ENCODE measurements at places on chromosomes 11 and 22. TPM values are rescaled to one million over a fixed set of nuclear protein-coding genes. Genes with fewer than 3 reads are reported as not detected.

The KIAA0930 gene
- 25.9 TPM for total RNA-seq

The VWCE gene
- total RNA-seq, result 1.2 TPM

The MRGPRF gene
- total RNA-seq, result 12.8 TPM

The OR5P2 gene
- 17.3 TPM for total RNA-seq

DNA sequence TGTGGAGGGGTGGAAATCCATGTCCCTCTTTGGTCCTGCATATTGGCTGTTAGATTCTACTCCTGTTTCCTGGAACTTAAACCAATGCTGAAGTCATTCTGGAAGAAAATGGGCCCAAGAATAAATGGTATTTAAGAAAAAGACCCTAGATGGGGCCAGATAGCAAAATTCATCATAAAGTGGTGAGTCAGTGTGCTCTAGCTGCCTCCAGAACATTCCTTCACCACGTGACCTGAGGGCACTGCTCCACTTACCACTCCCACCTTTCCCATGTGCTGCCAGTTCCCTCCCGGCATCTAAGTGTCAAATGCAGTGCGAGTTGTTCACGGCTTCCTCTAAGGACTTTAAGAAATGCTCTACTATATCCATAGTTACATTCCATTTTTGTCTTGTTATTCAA, 30.9 kb upstream of the NAP1L4 start:
- H3K4me3 ChIP-seq, result no peak overlapping the region
- H3K36me3 ChIP-seq, result peaks cover 8% of the 10 kb centered on the region

DNA sequence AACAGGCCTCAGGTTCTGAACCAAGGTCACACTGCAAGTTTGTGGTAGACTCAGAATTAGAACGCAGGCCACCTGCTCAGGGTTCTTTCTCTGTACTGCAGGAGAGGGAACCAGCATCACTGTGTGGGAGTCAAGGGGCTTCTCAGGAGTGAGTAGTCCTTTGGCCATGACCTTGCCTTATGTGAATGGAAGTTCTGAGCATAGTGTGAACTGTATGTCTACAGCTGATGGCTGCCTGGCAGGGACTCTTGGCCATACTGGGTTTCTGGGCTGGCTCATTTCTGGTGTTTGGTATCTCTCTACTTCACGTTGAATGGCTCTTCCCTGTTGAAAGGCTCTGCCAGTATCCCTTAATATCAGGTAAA, 40.1 kb upstream of the TUB start:
- peaks cover 2% of the 10 kb centered on the region for H3K27me3 ChIP-seq
- no peak for DNase-seq
- H3K36me3 ChIP-seq, result no peaks in the 10 kb centered on the region
- no peak overlapping the region for H3K27ac ChIP-seq
- H3K4me3 ChIP-seq, result no peak overlapping the region

GRCh38 chr11:46850829-46851380, 4.8 kb upstream of the CKAP5 start:
- peaks cover 3% of the 10 kb centered on the region for H3K36me3 ChIP-seq
- no peak overlapping the region for H3K4me3 ChIP-seq
- H3K27ac ChIP-seq, result no peak overlapping the region
- no peaks in the 10 kb centered on the region for H3K4me1 ChIP-seq

GRCh38 chr11:72534371-72535193, 100.3 kb upstream of the CLPB start:
- no peak for DNase-seq
- H3K27me3 ChIP-seq, result peaks cover 2% of the 10 kb centered on the region
- H3K4me3 ChIP-seq, result no peak overlapping the region
- H3K4me1 ChIP-seq, result peaks cover 5% of the 10 kb centered on the region
- no peak overlapping the region for H3K27ac ChIP-seq

GRCh38 chr11:67418476-67419281, 3.2 kb downstream of the CARNS1 start:
- H3K27ac ChIP-seq, result peak overlapping the region; percentile 67
- no peak for DNase-seq
- no peak overlapping the region for H3K4me3 ChIP-seq

DNA sequence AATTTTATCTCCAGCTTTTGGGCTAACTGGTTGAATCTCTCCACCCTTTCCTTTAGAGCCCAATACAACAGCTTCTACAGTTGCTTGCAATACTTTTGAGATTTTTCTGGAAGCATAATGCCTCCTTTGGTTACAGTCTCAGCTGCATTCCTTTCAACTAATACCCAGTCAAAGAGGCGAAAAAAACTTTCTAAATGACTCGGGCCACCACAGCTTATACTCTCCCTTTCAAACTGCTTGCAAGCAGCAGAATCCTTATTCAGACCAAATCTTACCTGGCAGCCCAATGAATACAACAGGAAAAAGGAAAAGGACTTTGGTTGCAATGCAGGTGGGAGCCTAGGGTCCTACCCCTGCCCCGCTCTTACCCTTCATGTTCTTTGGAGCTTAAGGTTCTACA, 15.8 kb downstream of the JAML start:
- H3K27ac ChIP-seq, result no peak overlapping the region
- H3K27me3 ChIP-seq, result peaks cover 2% of the 10 kb centered on the region
- DNase-seq, result no peak
- H3K4me1 ChIP-seq, result no peaks in the 10 kb centered on the region
- no peaks in the 10 kb centered on the region for H3K36me3 ChIP-seq

GRCh38 chr22:38114484-38115398, 4.3 kb upstream of the BAIAP2L2 start:
- H3K27me3 ChIP-seq, result no peaks in the 10 kb centered on the region
- peak; percentile 87 for DNase-seq
- no peak overlapping the region for H3K4me3 ChIP-seq
- peaks cover 8% of the 10 kb centered on the region for H3K36me3 ChIP-seq

- H3K36me3 ChIP-seq, result no peaks in the 10 kb centered on the region
- peaks cover 10% of the 10 kb centered on the region for H3K4me1 ChIP-seq
- H3K4me3 ChIP-seq, result no peak overlapping the region
- no peak overlapping the region for H3K27ac ChIP-seq
Observed at GRCh38 chr11:44742508-44743246, 15.9 kb downstream of the TSPAN18 start.

DNA sequence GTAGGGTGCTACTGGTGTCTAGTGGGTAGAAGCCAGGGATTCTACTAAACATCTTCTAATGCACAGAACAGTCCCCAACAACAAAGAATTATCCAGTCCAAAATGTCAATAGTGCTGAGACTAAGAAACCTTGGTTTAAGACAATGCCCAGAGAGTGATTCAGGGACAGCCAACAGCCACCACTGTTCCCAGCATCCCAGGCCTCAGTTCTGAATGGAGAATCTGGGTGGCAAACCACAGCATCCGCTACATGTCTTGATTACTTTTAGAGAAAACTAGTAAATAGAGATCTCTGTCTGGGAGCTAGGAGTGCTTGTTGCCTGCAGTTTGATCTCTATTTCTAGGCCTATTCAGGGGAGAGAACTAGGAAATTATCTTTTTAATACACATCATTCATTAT, 20.9 kb upstream of the SIK2 start:
- no peak overlapping the region for H3K4me3 ChIP-seq
- no peaks in the 10 kb centered on the region for H3K27me3 ChIP-seq
- H3K36me3 ChIP-seq, result no peaks in the 10 kb centered on the region
- H3K27ac ChIP-seq, result no peak overlapping the region
- H3K4me1 ChIP-seq, result no peaks in the 10 kb centered on the region
- DNase-seq, result no peak

GRCh38 chr11:115598257-115598901, 94.2 kb upstream of the CADM1 start:
- no peaks in the 10 kb centered on the region for H3K36me3 ChIP-seq
- no peaks in the 10 kb centered on the region for H3K27me3 ChIP-seq
- H3K4me1 ChIP-seq, result no peaks in the 10 kb centered on the region
- no peak overlapping the region for H3K4me3 ChIP-seq

- no peaks in the 10 kb centered on the region for H3K36me3 ChIP-seq
- peaks cover 2% of the 10 kb centered on the region for H3K4me1 ChIP-seq
- no peak overlapping the region for H3K27ac ChIP-seq
- no peak overlapping the region for H3K4me3 ChIP-seq
- no peak for DNase-seq
- H3K27me3 ChIP-seq, result no peaks in the 10 kb centered on the region
Observed at GRCh38 chr11:84247926-84248325, 961.8 kb upstream of the CCDC90B start.

GRCh38 chr11:13378316-13378715, 84.7 kb downstream of the BTBD10 start:
- no peaks in the 10 kb centered on the region for H3K27me3 ChIP-seq
- DNase-seq, result no peak
- H3K4me1 ChIP-seq, result no peaks in the 10 kb centered on the region
- peaks cover 17% of the 10 kb centered on the region for H3K36me3 ChIP-seq
